ENCODE measurements at places on chromosomes 7 and 10.

DNA sequence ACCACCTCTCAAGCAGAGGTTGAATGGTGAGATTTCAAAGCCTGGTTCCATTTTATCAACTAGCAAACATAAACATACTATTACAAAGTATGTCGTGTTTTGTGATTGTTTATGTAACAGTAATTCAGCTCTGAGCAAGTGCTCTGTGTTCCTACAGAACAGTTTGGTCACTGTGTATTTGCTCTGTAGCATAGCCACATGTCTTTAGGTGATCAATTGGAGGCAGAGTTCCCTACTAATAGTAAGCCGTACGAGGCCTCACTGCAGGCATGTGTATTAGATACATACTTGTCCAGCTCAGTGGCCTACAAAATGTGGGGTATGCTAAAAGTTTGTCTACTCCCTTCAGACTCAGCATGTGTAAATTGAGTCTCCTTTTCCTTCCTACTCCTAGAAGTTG lies 53.0 kb downstream of the C1GALT1 start:
- no peak for DNase-seq

GRCh38 chr7:44713141-44713540 lies 35.5 kb upstream of the ZMIZ2 start:
- no peak for DNase-seq

DNA sequence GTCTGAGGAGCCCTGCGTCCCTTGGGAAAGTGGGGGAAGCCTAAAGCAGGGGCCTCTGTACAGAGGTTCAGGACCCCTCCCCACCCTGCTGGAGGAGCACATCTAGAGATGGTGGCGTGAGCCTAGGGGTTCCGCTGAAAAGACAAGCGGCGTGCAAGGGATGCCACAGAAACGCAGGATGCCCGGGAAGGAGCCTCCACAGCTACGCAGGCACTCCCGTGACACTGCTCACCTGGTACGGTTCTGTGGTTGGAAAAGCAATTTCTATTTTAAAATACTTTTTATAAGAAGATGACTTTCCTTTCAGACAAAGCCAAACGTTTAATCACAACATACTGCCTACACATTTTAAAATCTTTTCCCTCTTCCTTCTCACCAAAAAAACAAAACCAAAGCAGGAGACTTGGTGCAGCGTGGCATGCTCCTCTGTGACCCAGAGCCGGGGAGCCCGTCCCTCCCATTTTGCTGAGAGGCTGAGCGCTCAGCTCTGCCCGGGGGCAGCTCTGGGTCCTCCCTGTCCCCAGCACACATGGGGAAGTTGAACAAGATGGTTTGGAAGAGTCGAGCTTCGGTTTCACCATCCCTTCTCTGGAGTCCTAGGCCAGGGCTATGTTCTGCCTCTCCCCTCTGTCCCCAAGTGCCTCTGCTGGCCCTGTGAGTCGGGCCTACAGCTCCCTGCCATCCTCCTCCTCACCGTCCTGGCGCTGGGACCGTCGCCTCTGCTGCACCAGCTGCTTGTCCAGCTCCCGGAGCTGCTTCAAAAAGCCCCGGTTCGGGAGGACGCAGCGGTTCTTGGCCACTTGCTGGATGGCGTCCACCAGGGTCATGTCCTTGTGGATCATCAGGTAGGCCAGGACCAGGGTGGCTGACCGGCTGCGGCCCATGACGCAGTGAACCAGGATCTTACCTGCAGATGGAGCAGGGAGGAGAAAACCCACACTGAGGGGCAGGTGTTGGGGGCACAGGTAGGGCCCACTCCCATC lies 74.0 kb upstream of the SAMD8 start:
- DNase-seq: no peak

GRCh38 chr7:130377178-130377577 lies 3.1 kb upstream of the CPA1 start:
- DNase-seq: no peak

- no peak for DNase-seq
These were observed 144.3 kb upstream of the ADARB2 start for GRCh38 chr10:1881636-1882035.

GRCh38 chr10:59585046-59585700 lies 124.5 kb downstream of the SLC16A9 start:
- DNase-seq: peak; percentile 37

DNA sequence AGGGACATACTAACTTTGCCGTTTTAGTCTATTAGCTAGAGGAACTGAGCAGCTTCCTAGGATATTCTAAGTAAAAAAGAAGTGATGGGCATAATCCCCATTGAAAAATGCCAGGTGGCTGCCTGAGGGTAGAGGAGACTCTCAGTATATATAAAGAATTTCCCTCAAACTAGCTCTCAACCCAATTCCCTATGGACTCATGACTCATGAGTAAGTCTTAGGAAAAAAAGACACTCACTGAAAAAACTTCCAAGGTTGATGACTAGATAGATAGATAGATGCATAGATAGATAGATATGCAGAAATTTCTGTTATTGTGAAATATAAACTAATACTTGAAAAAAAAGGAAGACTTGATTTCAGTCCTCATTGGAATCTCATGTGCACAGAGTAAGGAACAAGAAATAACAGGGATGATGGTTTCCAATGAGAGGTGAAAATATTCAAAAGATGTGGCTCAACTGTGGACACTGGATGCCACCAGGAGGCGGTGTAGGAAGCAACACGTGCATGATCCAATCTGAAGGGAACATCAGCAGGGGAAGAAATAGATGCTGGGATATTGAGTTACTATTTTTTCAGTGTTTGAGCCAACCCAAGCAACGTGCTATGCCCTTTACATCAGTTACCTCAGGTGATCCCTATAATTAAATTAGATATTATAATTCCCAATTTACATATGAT lies 711.0 kb upstream of the LRRTM3 start:
- no peak for DNase-seq

DNA sequence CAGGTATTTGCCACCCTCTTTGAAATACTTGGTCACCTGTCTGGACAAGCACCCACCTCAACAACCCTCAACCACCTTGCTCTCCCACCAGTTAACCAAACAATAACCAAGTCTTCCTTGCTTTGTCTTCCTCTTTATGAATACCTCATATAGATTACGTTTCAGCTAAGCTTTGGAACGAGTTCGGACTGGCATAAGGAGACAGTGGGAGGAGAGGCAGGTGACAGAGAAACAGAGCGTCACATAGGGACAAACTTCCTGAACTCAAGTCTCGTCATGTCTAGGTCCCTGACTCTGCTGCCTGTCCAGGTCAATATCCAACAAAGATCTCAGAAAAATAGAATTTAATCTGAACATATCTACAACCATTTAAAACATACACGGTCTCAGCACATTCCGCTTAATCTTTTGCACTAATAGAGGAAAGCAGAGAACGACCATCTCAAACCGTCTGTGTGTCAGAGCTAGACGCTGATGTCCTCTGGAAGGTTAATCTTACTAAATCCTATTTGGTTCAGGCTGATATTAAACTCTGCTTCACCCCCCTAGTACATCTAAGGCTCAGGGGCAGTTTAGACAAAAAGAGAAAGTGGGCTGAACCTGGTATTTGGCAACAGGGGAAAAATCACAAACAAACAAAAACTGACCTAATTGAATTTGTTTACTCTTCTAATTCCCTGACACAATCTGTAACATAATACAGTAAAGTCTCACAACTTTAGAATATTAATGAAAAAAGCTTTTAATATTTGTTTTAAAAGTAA lies 26.4 kb upstream of the SVOPL start:
- no peak for DNase-seq

- DNase-seq: no peak
These were observed 104.2 kb downstream of the CTTNBP2 start for GRCh38 chr7:117769085-117769484.

DNA sequence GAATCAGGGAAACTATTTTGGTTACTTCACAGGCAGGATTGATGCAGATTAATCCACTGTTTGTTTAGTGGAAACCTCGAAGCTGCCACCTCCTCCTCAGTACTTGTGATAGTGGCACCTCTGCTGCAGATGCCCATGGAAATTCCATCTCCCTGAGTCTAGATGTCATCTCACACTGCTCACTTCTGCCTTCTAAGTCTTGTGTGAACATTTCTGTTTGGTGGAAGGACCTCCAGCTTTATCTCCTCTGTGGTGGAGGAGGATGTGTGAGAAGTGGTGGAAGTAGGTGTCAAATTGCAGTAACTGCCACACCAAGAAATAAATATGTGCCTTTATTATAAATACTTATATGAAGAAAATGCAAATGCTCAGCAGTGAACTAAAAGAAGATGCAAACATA lies 25.8 kb upstream of the GPR141 start:
- DNase-seq: no peak

- no peak for DNase-seq
These were observed 215.2 kb upstream of the PPP2R2D start for GRCh38 chr10:131685576-131685975.

GRCh38 chr7:88546808-88547207 lies 212.7 kb upstream of the ZNF804B start:
- no peak for DNase-seq

- DNase-seq: no peak
These were observed 42.7 kb downstream of the LRRC18 start for GRCh38 chr10:48896756-48897440.

DNA sequence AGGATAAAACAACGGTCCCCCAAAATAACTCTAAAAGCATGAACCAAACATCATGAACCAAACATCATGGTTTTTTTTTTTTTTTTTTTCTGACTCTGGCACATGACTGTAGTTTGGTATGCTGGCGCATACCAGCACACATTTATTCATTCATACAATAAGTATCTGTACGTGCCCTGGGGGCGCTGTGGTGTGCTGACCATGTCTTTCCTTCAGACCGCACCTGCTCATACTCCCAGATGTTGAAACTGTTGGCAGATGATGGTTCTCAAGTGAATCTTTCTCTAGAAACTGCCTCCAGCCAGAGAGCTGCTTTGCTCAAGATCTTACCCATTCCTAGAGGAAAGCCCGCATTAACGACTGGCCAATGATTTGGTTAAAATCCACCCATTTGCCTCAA lies 114.7 kb upstream of the ANKRD30A start:
- DNase-seq: no peak
